ENCODE measurements at places on chromosomes 1 and 21. TPM values are rescaled to one million over a fixed set of nuclear protein-coding genes. Genes with fewer than 3 reads are reported as not detected.
A peak's percentile ranks its signal among the peaks of the same experiment; 100 is the strongest.

SLC44A5 gene
- 0.05 TPM for total RNA-seq

ICOSLG gene
- not detected for total RNA-seq

BECN2 gene
- not detected for total RNA-seq

SPRR1A gene
- total RNA-seq = not detected

CASQ1 gene
- not detected for total RNA-seq

MIXL1 gene
- not detected for total RNA-seq

TRIM67 gene
- total RNA-seq = 0.61 TPM

- no peak for DNase-seq
These were observed 74.5 kb downstream of the S1PR1 start for GRCh38 chr1:101311146-101311920.

GRCh38 chr1:7378346-7379130, 392.6 kb upstream of the VAMP3 start:
- DNase-seq = no peak

DNA sequence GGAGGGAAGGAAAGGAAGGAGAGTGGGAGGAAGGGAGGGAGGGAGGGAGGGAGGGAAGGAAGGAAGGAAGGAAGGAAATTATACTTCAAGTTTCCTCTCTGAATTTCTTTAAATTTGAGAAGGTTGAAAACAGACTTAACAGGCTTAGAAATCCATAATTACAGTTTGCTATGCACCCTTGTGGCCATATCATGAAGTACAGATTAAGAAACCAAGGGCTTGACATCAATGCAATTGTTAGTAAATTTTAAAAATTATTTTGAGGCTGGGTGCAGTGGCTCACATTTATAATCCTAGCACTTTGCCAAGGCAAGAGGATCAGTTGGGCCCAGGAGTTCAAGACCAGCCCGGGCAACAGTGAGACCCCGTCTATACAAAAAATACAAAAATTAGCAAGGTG, 14.4 kb downstream of the ANP32E start:
- DNase-seq = no peak

DNA sequence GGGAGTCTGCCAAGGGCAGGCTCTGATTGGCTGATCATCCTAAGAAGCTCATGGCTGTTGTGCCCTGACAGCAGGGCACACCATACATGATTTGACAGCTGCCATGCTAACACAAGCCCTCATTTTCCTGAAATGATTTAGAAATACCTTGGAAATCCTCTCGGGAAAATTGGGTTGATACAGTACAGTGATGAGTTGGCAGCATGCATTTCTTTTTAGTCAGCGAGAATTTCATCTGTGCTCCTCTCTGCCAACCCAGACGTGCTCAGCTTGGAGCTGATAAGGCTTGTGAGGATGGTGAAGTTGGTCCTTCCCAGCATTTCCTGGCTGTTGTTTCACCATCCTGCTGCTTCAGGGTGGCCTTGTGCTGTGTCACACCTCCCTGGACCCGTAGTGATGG, 22.6 kb upstream of the KCNQ4 start:
- DNase-seq = no peak

DNA sequence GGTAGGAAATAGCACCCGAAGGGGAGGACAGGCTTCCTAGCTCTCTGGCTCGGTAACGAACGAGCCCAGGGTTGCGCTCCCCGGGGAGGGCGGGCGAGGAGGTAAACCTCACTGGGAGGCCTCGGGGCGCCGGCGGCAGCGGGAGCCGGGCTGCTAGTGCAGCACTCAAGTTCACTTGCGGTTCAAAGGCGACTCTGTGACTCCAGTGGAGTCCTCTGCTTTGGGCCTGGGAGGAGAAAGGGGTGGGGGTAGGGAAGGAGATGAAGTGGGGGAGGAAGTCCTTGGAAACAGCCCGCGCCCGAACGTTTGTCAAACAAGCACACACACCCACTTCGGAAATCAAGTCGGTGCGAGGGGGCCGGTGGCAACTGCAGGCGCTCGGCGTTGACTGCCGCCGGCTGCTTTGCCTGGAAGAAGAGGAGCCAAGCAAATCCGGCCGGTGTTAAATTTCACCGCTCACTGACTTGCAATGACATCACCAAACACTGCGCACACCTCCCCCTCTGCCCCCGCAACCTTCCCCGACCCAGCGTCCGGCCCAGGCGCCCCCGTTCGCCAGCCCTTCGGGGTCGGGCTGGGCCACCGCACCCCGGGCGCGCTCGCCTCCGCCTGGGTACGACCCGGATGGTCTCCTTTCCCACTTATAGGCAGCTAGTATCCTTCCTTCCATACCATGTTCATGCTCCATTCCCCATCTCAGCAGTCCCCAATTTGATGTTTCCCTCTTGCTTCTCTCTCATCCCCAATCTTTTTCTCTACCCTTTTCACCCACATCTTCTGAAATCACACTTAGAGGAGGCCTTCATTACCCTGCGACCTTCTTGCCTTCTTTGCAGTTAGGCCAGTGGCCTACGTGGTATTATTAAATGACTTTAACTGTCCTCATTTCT, at the start of gene COL24A1:
TSS of gene COL24A1 (minus strand) at position 207 of the 890 bp plus-strand sequence. CDS start 376 bp downstream, outside the sequence.
- DNase-seq = no peak

DNA sequence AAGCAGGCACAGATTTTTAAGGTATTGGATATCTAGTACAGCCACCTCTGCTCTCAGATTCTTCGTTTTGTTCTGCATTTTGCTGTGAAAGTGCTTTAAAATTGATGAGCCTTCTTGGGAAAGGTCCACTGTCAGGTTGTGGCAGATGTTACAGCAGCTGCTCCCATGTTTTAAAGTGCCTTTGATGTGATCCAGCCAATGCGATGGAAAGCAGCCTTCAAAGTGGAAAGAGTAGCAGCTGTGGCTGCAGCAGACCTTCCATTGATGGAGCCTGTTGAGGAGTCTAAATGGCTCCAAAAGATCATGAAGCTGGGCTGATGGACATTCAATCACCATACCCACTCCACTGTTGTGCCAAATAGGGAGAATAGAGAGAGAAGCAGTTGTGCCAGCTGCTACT, 816.9 kb downstream of the PLA2G4A start:
- DNase-seq = no peak

- DNase-seq = peak; percentile 78
These were observed 73.1 kb upstream of the EDEM3 start for GRCh38 chr1:184827600-184828368.

DNA sequence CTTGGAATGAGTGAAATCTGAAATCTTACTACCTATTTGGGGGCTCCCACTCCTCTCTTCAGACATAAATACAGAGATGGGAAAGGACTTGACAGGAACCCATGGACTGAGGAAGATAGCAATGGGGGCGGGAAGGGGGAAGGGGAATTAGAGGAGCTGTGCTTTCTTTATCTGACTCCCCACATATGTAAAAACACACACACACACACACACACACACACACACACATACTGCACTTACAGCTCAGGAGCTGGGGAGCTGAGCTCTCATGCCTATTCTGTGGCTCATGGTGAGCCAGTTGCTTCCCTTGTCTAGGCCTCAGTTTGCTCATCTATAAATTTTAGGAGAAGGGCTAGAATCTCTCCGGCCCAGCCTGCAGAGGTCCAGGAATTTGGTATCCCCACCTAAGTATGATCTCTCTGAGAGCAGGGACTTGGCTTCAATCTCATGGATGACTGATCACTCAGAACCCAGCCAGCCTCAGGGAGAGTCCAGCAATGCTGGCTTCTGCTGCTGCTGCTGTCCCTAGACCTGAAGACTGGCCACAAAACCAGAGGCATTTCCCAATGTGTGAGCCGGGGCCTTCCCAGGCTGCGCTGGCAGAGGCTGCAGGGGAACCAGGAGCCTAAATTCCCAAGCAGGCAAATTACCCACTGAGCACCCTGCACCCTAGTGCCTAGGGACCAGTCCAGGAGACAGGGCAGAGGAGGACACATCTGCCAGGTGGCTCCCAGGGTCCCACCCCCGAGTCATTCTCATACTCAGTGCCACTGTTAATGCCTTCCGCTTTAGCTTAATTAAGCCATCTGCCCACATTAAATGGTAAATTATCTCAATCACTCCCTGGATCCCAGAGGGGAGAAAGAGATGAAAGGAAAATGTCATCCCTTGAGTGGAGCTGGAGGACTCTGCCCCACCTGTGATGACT, 57.5 kb upstream of the RBM15 start:
- no peak for DNase-seq

- no peak for DNase-seq
These were observed 462.5 kb downstream of the SETD4 start for GRCh38 chr21:35597750-35598339.

DNA sequence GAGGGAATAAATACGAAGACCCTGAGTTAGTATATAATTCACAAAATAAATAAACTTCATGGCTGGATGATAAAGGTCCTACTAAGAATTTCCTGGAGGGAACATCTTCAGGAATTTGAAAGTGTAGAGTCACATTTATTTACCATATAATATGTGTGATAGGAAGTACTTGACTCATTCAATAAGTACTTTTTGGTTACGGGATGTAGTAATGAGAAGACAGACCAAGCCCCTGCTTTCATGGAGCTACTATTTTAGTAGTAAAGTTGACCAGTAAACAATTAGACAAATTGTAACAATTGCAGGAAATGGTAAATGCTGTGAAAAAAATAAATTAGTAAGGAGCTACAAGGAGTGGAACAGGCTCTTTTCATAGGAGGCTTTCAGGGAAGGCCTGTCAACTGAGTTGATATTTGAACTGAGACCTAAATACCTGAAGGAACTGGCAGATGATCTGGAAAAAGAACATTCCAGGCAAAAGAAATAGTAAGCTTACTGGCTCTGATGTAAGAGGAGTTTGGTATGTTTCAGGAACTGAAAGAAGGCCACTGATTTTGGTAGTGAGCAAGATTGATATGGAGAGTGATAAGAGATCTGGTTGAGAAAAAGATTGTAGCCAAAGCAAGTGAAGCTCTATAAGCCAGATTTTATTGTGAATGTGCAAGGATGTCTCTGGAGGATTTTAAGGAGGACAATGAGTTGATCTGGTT, 36.2 kb downstream of the CAMSAP2 start:
- DNase-seq = no peak

DNA sequence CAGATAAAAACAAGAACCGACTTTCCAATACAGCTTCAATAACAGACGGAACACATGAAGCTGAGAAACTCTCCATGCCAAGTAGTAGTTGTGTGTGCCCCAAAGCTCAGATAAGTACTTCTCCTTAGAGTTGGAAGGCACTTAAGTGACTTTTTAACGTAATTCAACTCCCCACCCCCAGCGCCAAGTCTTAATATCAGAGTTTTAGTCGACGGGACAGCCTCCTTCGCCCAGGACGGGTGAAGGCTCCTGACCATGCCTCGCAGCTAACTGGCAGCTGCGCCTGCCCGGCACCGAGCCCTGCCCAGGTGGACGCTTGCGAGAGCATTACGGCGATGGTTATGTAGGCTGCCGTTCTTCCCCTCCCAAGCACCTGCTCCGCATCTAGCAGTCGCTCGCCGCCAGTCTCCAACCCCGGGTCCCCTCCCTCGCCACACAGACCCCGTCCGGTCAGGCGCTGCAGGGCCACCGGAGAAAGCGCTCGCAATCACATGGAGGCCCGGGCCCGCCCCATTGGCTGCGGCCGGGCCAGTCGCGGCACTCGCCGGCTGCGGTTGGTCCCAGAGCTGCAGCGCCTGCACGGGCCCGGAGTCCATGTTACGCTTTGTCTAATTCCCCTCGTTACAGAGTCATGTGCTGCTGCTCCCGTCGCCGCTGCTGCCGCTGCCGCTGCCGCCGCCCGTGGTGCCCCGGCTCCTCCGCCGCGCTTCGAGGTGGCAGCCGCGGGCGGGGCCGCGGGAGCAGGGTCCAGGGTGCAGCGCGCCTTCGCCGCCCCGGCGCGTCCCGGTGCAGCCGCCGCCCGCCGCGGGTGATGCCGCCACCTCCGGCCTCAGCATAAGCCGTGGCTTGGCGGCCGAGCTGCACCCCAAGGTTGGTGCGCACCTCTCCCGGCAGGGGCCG, at the start of gene LRRC8D:
TSS of gene LRRC8D (plus strand) at position 611 of the 900 bp plus-strand sequence. CDS start 112,037 bp downstream, outside the sequence.
- peak; percentile 58 for DNase-seq

DNA sequence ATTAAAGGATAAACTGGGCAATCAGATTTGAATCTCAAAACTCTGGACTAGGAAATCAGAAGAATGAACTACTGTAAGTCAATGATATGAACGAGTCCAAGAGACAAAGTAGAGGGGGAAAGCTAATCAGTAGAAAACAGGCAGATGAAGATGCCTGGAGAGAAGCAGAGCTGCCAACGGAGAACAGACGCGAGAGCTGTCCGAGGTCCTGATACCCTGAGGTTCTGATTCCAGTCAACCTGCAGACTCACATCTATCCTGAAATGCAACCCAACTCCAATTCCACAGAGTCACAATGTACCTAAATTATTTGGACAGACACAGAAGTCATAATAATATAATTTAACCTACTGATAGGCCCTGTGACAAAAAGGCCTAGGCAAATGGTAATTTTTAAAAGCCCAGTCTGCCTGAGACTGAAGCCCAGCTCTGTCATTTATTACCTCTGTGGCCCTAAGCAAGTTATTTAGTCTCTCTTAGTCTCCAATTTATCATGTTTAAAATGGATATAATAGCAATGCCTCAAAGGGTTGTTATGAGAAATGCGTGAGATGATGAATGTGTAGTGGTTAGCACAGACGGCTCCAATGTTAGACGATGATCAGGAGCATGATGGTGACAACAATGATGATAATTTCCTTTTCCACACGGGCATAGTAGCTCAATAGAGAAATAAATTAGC, 33.4 kb downstream of the RGS7 start:
- DNase-seq = peak; percentile 10

DNA sequence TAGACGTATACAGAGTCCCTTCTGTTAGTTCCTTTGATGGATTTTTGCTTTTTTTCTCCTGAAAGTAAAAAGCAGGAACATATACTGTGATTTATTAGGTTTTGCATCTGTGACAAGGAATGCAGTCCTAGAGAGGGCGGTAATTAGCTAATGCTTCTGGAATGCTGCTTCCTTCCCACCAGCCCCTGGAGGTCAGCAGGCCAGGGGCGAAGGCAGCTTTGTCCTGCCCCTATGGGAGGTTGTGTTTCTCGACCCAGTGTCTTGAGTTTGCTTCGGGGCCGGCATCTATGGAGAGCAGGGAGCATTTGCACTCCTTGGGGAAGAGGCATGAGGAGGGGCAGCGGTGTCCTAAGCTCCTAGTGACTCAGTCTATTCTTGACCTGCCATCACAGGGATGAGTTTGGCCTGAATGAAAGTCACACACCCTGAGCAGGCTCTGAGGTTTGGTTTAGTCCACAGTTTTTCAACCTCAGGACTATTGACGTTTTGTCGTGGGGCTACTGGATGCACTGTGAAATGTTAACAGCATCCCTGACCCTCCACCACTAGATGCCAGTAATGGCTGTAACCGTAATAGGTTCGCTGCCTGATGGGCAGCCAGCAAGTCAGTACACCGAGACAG, 85.0 kb upstream of the KCNJ15 start:
- DNase-seq = peak; percentile 71

DNA sequence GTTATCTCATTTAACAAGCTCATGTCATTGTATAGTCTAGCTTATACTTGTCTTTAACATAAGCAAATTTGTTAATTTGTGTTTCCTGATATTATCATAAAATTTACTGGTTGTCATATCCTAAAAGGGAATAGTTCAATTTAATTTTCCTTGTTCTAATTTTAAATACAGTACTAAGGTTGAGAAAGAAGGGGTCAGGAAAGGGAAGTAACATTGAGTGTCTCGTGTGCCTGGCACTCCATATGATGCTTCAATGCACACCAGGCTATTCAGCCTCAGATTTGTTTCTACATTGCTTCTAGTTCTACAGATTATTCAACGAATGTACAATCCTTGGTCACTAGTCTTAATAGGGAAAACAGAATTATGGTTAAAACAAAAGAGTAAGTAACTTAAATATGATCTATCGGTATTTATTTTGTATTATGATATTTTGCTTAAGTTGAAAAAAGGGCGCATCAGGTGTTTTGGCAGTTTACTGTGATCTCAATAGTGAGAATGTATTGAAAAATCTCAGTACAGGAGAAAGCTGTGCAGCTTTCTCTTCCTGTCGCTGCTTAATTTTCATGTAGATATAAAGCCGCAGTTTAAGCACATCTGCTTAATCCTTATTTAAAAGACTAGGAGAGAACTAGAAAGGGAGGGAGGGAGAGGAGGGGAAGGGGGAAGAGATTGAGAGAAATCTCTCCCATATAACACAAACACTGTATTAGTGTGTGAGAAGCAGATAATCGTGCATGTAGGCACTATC, 13.0 kb downstream of the PTPRC start:
- no peak for DNase-seq
